ENCODE measurements at places on chromosomes 2 and 18.

DNA sequence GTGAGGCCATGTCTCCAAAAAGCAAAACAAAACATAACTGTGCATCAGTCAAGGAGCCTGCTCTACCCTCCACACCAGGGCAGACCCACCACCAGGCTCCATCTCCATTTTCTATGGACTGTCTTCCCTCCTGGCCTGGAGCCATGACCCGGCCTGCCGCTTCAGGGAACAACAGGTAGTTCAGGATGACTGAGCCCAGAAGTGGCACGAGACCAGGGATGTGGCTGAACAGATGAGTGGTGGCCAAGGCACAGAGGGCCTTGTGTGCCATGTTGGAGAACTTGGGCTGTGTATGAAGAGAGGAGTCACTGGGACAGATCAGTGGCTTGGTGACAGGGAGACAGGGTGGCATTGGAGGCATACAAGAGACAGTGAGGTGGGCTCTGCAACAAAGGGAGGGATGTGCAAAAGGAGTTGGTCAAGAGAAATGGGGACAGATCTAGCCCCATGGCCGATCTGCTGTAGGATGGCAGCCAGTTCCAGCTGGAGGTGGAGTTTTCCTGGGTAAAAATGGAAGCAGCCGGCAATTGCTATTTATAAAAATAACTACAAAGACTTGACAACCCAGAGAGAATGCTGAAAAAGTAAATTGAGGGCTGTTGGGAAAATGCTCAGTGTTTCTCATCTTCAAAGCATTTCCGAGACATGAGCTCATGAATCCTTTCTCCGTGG lies 35.0 kb downstream of the TMEM177 start:
- no peak for DNase-seq

DNA sequence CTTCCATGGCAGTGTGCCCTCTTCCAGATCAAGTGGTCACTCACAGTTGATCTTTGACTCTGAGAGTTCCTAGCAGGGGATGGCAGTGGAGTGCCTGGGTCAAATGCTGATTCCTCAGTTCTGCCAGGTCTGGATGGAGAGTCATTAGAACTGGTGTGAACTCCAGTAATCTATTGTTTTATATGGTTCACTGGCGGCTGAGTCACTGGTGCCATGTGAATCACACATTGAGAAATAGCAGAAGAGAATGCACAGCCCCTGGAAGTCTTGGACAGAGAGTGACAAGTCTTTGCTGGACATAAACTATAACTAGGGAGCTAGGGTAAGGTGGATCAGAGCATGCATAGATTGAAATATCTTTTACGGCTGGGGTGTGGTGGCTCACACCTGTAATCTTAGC lies 86.9 kb downstream of the EIF2AK3 start:
- no peak for DNase-seq

- no peak for DNase-seq
These were observed 28.3 kb downstream of the ARL5A start for GRCh38 chr2:151799886-151800292.

DNA sequence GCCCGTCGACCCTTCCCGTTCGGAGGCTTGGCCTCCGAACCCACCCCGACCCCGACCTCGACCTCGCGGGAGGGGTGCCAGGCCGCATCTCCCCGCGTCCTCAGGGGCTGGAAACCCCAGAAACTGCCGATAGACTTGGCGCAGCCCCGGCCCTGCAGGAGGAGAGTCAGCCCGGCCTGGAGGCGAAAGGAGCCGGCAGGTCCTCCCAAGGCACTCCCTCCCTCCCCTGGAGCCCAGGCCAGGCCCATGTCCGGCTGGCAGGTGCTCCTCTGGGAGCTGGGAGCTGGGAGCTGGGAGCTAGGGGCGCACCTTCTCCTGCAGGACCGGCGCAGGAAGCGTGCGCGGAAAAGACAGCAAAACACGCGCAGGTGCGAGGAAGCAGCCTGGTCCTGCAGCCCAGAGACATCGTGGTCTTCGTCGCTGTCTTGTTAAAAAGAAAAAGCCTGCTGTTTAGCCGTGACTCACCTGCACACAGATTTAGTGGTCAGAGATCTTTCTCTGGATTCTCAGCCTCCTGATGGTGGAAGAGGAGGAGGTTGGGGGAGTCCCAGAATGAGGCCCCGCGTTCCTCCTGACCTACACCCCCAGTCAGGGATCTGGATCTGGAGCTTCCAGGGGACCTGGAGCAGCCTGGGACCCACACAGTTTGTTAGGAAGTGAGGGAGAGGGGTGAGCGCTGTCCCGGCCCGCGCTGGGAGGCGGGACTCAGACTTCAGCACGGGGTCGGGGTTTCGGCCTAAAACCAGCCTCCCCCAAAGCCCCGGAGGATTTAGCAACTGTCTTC lies 660 bp upstream of the MBP start:
- no peak for DNase-seq

- no peak for DNase-seq
These were observed 53.7 kb downstream of the FAM168B start for GRCh38 chr2:131039535-131039907.

DNA sequence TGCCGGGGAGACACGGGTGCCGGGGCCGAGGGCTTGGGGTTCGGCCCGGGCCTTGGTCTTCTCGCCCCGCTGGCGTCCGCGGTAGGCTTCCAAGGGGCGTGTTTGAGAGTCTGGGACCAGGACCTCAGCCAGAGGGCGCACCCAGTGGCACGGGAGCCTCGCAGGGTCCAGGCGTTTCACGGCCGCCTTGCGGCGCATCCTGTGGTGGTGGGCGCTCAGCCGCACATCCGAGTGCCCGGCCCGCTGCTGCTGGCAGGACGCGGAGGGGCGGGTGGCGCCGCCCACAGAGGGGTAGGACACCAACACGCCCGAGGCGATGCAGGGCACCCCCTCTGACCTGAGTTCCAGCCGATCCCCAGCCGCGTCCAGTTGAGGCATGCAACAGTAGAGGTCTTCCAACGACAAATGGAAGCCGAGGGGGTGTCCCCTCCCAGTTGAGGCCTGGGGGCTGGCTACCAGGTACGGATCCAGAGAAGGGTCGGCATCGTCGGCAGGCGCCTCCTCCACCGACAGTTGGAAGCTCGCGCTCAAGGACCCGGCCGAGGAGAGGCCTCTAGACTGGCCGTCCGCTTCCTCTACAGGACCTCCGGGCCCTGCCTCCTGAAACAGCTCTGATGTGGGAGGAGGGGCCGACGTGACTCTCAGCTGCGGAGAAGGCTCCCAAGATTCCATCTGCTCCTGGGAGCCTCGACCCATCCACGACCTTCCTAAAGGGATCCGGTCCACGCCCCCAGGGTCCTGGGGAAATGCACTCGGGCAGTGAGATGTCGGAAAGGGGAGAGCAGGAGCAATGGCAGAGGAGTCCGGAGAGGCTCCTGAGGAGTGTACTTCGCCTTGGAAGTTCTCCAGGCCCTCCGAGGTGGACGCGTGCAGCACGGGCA lies 6.3 kb downstream of the C2orf81 start:
- DNase-seq, result no peak

DNA sequence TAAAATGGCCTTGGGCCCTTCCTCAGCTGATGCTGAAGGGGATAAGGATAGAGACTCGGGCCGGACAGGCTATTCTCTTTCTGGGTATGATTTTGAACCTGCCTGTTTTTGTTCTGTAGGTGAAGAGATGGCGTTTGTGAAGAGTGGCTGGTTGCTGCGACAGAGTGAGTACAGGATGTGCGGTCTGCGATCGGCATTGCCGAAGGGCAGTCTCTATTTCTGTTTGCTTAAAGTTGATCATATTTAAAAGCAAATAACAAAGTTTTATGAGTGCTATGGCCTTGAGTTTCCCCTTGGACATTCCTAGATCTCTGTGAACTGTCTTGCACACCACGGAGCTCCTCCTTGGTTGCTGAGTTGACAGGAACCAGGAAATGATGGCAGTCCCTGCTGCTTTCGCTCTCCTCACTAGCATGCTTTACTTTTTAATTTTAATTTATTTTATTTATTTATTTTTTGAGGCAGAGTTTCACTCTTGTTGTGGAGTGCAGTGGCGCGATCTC lies 15.7 kb downstream of the PLEKHB2 start:
- DNase-seq, result no peak

GRCh38 chr2:70570041-70570661 lies 16.5 kb upstream of the TGFA start:
- DNase-seq, result no peak

GRCh38 chr2:223585666-223586065 lies 16.5 kb downstream of the SCG2 start:
- DNase-seq, result no peak

DNA sequence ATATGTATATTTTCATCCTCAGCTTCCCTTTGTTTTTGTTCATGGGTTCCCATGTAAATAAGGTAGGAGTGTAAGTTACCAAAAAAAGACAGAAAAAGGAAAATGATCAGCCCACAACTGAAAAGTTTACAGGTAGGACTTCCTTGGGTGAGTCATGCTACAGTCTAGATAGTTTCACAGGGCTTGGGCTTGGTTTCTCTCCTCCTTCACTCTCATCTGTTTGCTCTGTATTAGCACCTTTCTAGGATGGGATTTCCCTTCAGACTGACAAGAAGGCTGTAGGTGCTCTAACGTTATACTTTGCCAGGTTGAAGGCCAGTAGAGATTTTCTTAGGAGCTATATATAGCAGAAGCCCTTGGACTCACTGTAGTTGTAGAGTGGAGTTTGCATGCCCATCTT lies 57.9 kb downstream of the FAM171B start:
- no peak for DNase-seq

DNA sequence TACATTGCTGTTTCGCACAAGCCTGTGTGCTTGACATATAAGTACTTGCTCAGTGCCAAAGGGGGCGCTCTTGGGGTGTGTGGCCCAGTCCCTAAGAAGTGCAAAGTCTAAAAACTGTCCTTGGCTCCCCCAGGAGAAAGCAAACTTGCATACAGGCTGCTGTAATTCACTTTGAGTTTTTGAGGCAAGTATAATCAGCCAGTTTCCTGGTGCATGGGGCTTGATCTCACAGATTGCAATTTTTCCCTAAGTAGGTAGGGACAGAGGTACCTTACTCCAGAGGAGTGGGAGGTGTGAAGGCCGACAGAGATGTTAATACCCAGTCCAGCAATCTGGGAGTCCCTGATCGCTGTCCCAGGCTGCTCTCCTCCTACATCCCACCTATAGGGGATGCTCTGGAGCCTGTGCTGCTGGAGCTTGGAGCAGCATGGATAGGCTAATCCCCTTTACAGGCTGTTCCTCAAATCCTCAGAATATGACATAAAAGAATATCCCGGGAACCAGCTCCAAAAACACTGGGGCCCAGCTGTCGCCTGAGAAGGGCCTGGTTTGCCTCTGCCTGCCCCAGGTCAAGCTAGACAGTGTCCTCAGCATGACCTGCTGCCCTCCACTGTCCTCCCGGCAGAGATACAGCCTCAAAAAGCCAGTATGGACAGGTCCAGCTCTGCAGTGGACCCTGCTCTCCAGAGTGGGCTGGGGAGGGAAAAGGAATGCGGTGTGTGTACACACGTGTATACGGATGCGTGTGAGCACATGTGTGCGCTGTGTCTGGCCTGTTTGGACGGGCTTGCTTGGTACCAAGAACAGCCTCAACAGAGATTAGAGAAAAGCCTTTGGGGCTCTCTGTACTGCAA lies 136.5 kb upstream of the HAAO start:
- no peak for DNase-seq

- DNase-seq, result no peak
These were observed 13.7 kb upstream of the TNP1 start for GRCh38 chr2:216873573-216873972.

DNA sequence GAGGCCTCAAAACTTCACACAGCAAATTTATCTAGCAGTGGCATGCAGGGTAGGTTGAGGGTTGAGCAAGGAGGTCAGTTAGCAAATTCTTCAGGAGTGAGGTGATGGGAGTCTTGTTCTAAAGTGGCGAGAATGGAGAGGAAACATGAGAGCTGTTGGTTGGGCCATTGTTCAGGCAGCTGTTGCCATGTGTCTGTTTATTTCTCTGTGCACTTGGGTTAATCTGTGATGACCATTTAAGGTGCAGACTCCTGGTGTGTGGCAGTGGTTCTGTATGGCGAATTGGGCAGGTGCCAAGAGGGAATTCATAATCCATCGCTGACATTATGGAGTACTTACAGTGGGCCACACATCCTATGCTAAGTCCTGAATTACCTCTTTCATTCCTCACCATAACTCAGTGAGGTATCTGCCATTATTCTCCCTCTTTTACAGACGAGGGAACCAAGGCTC lies 30.4 kb downstream of the TMEM178A start:
- no peak for DNase-seq

DNA sequence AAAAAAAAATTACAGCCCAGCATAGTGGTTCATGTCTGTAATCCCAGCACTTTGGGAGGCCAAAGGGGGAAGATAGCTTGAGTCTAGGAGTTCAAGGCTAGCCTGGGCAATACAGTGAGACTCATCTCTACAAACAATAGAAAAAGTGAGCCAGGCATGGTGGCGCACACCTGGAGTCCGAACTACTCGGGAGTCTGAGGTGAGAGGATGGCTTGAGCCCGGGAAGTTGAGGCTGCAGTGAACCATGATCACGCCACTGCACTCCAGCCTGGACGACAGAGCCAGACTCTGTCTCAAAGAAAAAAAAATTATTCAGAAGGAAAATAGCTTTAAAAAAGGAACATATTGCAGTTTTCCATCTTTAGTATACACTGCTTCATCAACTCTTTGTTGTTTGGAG lies 47.8 kb downstream of the CYP27C1 start:
- no peak for DNase-seq

DNA sequence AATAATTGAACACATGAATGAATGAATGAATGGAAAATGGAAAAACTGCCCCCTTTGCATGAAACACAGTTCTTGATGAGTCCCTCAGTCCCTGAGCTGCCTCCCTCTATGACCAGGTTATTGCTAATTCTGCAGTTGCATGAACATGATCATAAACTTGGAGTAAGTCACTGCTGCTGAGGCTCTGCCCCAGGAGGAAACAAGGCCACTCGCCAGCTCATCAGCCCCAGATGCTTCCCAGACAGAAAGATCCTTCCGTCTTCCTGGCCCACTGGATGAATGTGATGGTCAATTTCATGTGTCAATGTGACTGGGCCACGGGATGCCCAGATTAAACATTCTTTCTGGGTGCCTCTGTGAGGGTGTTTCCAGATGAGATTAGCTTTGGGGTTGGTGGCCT lies 16.4 kb downstream of the GPR45 start:
- DNase-seq, result no peak
